ENCODE measurements at places on chromosomes 4 and X. TPM values are rescaled to one million over a fixed set of nuclear protein-coding genes. Genes with fewer than 3 reads are reported as not detected.

NAA15 gene
- total RNA-seq, result 22.4 TPM

NEIL3 gene
- not detected for total RNA-seq

HSFX3 gene
- total RNA-seq, result not detected

SCD5 gene
- total RNA-seq, result 56.3 TPM

HTR2C gene
- total RNA-seq, result not detected

GAGE13 gene
- not detected for total RNA-seq

TMPRSS11E gene
- total RNA-seq, result not detected

CENPVL3 gene
- total RNA-seq, result not detected

ARR3 gene
- not detected for total RNA-seq

CXorf65 gene
- not detected for total RNA-seq

LEF1 gene
- total RNA-seq, result 24.3 TPM

CENPVL2 gene
- not detected for total RNA-seq

HUWE1 gene
- total RNA-seq, result 101 TPM

ABLIM2 gene
- 15.2 TPM for total RNA-seq

MAGED4B gene
- 15.0 TPM for total RNA-seq

ADH1B gene
- total RNA-seq, result 189 TPM

CFP gene
- total RNA-seq, result 1.5 TPM

PPEF2 gene
- not detected for total RNA-seq

PIM2 gene
- 4.8 TPM for total RNA-seq

HHIP gene
- total RNA-seq, result 0.81 TPM

BMP15 gene
- not detected for total RNA-seq

XKRX gene
- 1.7 TPM for total RNA-seq

FMR1NB gene
- not detected for total RNA-seq

SMPX gene
- total RNA-seq, result not detected

TMSB15B gene
- 0.34 TPM for total RNA-seq

USP11 gene
- 61.9 TPM for total RNA-seq

VCX gene
- total RNA-seq, result not detected

MFAP3L gene
- 6.3 TPM for total RNA-seq

FAM149A gene
- 9.3 TPM for total RNA-seq

NLGN4X gene
- 0.79 TPM for total RNA-seq

TEX13C gene
- total RNA-seq, result not detected

CSN1S1 gene
- total RNA-seq, result not detected

POU3F4 gene
- total RNA-seq, result not detected

FAM47E gene
- total RNA-seq, result 9.7 TPM

CPZ gene
- 5.1 TPM for total RNA-seq

FRMPD3 gene
- 7.9 TPM for total RNA-seq

GPR34 gene
- total RNA-seq, result 8.0 TPM

All from thyroid gland (tissue), 4 donors.